Urinary bladder (tissue), 4 donors: ENCODE measurements at places on chromosomes 5 and 9. TPM values are rescaled to one million over a fixed set of nuclear protein-coding genes. Genes with fewer than 3 reads are reported as not detected.

DNA sequence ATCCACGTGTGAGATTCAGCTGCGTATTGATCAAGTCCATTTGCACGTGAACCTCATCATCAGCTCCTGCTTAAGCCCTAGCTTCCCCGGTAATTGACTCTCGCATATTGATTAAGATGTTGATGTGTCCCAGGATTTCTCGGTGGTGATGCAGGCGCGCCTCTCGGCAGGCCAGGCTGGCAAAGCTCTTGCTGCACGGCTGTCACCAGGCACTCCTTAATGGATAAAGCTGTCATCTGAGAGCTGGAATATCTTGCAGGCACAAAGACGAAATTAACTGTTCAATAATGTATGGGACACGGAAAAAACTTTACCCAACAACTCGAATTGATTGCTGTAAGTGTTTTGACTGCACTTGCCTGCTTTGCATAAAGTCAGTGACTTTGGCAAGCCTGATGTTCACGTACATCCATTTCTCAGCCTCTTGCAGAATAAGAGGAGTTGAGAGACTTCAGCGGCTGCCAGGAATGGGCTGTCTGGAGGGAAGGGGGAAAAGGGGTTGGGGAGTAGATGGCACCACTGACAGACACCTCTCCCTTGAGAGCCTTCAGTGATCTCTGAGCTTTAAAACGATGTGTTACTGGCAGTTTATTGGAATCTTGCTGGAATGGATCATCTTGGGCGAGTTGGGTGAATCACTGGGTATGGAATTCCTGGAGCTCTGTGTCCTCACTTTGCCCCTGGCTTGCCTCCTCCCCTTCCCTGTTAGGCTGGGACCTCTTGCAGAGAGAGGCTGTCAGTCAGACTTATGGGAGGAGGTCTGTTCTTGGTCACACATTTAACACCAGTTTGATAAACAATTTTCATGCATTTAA lies 650.3 kb downstream of the CCDC171 start:
- DNase-seq = no peak

DNA sequence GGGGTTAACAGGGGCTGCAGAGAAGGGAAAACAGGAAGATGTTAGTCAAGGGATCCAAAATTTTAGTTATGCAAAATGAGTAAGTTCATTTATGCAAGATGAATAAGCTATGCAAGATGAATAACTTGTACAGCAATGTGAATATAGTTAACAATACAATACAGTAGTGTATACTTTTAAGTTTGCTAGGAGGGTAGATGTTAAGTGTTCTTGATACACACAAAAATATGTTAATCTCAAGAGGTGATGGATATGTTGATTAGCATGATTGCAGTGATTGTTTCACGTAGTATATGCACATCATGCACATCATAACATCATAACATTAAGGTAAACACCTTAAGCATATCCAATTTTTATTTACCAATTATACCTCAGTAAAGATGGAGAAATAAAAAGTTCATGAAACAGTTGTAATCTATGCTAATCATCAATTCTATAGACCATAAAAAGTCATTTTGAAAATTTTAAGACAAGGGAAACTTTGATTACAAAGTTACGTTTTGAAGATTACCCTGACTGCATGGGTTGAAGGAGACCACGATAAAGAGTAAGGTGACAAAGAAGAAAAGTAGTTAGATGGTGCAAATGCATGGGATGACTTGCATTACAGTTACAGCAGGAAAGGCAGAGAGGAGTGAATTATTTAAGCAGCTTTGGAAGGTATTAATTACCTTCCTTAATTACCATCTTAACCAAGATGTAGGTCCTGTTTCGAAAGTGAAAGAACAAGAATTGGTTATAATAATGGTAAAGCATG lies 31.4 kb downstream of the FAM174A start:
- DNase-seq = no peak

DNA sequence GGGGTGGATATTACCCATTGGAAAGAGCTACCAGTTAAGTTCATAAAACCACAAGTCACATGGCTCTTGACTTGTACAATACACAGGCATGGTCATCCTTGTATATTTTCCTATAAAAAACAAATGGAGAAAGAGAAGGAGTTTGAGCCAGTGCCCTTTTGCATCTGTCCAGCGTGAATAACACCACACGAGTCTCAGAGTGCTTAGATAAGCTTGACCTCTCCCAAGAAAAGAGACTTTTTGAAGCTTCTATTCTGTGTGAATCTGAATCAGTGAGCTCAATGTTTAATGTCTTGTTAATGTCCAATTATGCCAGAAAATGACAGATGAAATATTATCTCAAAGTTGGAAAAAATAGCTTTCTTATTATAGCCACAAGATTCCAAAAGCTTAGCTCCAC lies 30.9 kb upstream of the LPAR1 start:
- DNase-seq = no peak

GRCh38 chr9:105887679-105888078 lies 193.3 kb downstream of the TMEM38B start:
- DNase-seq = no peak

DNA sequence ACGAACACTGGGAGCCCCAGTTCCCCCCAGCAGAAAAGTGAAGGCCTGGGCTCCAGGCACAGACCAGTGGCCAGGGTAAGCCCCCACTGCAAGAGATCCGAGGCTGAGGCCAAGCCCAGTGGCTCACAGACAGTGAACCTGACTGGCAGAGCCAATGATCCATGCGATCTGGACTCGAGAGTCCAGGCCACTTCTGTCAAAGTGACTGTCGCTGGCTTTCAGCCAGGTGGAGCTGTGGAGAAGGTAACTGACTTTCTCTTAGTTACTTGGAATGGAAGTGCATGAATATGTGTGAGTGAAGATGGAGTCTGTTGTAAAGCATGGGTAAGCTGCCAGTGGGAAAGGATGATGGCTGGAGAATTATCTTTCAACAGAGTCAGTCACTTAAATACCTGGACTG lies 99.7 kb downstream of the GOLPH3 start:
- no peak for DNase-seq

DNA sequence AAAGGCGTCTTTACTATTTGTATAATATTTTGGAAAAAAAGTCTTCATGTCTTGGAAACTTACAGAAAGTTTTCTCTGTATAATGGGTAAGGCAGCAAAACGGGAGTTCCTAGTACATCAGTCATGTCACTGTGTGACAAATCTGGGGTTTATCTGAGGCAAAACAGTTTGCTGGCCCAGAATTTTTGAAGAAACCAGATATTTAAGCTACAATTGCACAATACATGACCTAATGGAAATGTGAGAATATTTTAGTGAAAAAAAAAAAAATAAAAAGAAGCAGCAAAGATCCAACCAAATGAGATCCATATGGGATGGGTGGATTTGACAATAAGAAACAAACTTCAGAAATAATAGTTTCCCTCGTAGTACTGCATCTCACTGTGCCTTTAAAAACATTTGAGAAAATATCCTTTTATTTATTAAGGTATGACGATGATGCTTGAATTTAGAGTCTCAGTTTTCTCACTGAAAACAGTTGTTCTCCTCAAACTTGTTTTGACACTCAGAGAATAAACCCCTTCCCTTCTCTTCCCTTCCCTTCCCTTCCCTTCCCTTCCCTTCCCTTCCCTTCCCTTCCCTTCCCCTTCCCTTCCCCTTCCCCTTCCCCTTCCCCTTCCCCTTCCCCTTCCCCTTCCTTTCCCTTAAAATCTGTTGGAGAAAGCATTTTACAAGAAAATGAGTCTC lies 180.5 kb upstream of the TUT7 start:
- no peak for DNase-seq

- peak; percentile 7 for DNase-seq
These were observed 444.7 kb downstream of the HINT1 start for GRCh38 chr5:130720355-130720754.

GRCh38 chr9:90960941-90961340 lies 159.3 kb downstream of the SYK start:
- DNase-seq = no peak

DNA sequence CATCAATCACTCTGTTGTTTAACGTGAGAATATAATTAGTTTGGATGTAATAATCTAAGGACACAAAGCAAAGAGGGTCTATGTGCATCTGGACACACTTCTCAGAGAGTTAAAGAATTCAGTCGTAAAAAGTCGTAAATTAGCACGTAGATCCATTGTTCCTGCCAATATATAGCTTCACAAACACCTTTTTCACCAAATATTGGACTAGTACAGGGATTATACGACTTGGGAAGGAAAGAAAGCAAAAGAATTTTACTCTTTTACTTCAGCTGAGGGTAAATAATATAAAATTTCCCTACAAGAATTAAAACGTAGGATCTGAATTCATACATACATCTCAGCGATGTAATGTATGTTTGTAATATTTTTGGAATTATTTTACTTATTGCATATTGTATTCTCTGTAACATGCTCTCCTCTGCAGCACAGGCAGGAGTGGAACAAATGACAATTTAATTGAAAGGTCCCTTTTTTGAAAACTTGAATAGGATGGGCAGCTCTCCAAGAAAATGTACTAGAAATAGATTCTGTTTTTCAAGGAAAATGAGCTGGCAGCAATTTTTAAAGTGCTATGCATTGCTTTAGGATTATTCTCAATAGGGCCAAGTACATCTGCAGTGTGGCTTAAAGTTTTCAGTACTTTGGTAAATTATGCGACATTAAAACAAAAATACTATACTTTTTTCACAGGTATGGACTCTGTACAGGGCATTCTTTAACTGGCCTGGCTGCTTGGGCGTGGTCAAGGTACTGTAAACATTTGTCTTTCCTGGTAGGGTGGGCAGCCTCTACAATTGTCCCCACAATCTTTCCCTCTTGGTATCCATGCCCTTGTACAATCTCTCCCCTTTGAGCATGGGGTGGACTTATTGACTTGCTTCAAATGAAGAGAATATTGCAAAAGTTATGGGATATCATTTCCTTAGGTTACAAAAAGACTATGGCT lies 39.7 kb upstream of the HSD17B4 start:
- no peak for DNase-seq

DNA sequence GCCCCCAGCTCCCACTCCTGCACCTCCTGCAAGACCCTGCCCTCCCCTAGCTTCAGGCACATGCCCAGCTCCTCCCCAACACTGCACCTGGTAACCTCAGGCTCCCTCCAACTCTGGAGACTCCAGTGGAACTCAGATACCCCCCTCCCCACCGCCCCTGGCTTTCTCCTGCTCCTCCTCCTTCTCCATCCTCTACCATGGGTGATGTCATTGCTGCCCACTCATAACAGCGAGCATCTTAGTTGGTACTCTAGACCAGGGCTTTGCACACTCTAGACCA lies 24.7 kb upstream of the CNOT6 start:
- no peak for DNase-seq

DNA sequence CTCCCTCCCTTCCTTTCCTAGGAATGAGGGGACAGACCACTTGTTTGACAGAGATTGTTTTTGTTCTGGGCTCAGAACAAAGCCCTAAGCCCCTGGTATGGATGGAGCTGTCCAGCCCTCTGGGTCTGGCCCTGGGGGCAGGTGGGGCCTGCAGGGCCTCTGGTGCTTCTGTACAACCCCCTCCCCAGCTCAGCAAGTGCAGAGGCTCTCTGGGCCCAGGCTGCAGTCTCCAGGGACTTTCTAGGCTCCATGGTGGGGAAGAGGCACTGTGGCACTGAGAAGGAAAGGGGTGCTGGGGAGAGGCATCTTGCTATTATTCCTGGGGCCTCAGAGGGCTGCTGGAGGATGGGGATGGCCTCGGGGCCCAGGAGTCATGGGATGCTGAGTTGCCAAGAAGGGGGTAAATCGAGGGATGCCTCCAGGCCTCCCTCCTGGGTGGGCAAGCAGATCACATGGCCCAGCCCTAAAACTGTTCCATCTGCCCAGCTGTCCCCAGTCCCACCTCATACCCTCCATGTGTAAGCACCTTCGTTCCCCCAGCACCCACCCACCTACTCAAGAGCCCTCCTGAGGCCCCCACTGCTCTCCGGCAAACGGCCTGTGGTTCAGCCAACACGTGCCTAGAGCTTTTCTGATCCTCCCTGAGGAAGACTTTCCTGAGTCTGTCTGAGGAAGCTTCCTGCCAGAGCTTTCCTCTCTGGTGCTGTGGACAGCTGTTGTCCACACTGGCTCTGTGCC lies 225.7 kb downstream of the CACNA1B start:
- DNase-seq = no peak

- no peak for DNase-seq
These were observed 1.4 kb upstream of the CTXN3 start for GRCh38 chr5:127647361-127647958.

GRCh38 chr5:157766442-157766841 lies 22.9 kb downstream of the LSM11 start:
- DNase-seq = no peak

- DNase-seq = no peak
These were observed 6.2 kb downstream of the REEP5 start for GRCh38 chr5:112915831-112916230.

GRCh38 chr9:13614060-13614459 lies 334.6 kb upstream of the MPDZ start:
- DNase-seq = no peak

- DNase-seq = no peak
These were observed 135.3 kb downstream of the YIPF5 start for GRCh38 chr5:144035046-144035740.

DNA sequence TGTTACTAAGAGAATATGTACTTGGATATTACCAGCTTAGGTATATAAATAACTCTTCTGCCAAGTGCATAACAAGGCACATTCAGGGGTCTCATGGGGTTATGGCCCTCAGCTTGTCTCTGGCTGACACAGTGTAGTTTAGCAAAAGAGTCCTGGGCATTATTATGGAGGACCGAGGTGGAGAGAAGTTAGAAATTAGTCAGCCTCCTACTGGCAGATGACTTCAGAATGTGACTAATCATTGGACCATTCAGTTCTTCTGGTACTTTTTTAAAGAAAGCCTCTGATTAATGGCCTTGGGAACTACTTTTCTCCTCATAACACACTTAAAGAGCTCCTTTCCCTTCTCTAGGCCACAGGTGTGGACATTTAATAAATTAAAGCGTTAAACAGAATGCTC lies 178.9 kb downstream of the SH3GL2 start:
- DNase-seq = no peak

DNA sequence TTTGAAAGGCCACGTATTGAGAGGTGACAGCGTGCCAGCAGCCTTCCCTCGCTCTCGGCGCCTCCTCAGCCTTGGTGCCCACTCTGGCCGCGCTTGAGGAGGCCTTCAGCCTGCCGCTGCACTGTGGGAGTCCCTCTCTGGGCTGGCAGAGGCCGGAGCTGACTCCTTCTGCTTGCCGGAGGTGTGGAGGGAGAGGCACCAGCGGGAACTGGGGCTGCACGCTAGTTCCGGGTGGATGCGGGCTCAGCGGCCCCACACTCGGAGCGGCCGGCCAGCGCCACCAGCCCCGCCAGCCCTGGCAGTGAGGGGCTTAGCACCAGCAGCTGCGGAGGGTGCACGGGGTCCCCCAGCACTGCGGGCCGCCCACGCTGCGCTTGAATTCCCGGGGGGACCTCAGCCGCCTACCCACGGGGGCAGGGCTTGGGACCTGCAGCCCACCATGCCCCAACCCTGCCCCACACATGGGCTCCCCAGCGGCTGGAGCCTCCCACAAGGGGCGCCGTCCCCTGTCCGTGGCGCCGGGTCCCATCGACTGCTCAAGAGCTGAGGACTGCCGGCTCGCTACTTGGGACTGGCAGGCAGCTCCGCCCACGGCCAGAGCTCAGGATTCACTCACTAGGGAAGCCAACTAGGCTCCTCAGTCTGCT lies 4.4 kb upstream of the OTULINL start:
- DNase-seq = no peak

- no peak for DNase-seq
These were observed 212.4 kb downstream of the LRRC70 start for GRCh38 chr5:62791059-62791458.

Gene TRIM36
- total RNA-seq = 1.8 TPM

Gene SOHLH1
- total RNA-seq = not detected

Gene CCDC192
- total RNA-seq = not detected

Gene SPINK6
- total RNA-seq = not detected

Gene EQTN
- total RNA-seq = 0.74 TPM

Gene FUBP3
- 36.5 TPM for total RNA-seq

Gene PCDHB10
- total RNA-seq = 5.0 TPM

Gene CYLC2
- not detected for total RNA-seq

Gene ECSCR
- total RNA-seq = 23.8 TPM

Gene N4BP3
- total RNA-seq = 4.2 TPM
